ENCODE measurements at places on chromosomes 3 and 15. TPM values are rescaled to one million over a fixed set of nuclear protein-coding genes. Genes with fewer than 3 reads are reported as not detected.

The POPDC2 gene
- total RNA-seq = 0.53 TPM

The COL8A1 gene
- total RNA-seq = 0.87 TPM

The C3orf22 gene
- total RNA-seq = not detected

The CCDC9B gene
- total RNA-seq = 1.8 TPM

The GOLGA6A gene
- 6.0 TPM for total RNA-seq

The ARGFX gene
- not detected for total RNA-seq

The ATP13A5 gene
- total RNA-seq = not detected

The SOX2 gene
- 245 TPM for total RNA-seq

The HYAL1 gene
- total RNA-seq = 3.5 TPM

Measured in WTC11 (cell line).